PC-3 (cell line): ENCODE measurements at places on chromosomes 3 and 15. TPM values are rescaled to one million over a fixed set of nuclear protein-coding genes. Genes with fewer than 3 reads are reported as not detected.

The ZSCAN29 gene
- total RNA-seq = 16.8 and 28.0 TPM in 2 replicates

GRCh38 chr15:94259121-94259751 is 27.9 kb downstream of the MCTP2 start:
- DNase-seq = no peak

DNA sequence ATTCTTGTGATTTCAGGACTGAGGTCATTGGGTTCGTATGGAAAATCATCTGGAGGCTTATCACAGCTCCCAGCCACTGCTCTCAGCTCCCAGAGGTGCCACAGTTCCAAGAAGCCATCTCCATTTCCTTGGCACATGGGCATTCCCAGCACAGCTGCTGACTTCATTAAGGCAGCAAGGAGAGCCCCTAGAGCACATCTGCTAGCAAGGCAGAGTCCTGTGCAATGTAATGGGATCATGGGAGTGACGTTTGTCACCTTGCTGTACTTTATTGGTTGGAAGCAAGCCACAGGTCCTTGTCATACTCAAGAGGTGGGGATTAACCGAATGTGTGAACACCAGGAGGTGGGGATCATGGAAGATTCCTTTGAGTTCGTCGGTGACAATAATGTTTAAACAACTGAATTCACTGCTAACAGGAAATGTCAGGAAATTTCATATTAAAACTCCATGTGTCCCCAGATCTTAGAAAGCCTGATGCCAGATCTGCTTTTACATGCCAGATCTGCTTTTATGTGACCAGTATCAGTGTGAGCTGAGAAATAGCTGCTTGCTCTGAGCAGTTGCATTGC is 148.8 kb downstream of the GABRG3 start:
- no peak for DNase-seq

DNA sequence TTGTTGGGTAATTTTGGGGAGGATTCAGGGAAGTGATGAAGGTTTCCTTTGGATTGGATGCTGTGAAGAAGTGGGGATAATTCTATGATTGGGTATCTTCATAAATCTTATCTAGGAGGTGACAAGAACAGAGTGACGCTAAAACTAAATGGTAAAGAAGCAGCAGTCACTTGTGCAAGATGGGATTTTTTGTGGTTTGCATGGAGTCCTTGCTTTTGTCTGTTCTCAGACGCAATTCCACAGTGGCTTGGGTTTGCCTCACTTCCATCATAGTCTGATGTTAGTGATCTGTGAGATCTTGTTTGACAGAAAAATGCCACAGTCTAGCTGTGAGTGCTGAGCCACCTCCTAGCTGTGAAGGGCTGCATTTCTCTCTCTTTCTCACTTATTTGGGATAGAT is 26.9 kb downstream of the GTF2E1 start:
- DNase-seq = no peak
